NB4 (cell line): ENCODE measurements at places on chromosomes 2 and 18.
A peak's percentile ranks its signal among the peaks of the same experiment; 100 is the strongest.

DNA sequence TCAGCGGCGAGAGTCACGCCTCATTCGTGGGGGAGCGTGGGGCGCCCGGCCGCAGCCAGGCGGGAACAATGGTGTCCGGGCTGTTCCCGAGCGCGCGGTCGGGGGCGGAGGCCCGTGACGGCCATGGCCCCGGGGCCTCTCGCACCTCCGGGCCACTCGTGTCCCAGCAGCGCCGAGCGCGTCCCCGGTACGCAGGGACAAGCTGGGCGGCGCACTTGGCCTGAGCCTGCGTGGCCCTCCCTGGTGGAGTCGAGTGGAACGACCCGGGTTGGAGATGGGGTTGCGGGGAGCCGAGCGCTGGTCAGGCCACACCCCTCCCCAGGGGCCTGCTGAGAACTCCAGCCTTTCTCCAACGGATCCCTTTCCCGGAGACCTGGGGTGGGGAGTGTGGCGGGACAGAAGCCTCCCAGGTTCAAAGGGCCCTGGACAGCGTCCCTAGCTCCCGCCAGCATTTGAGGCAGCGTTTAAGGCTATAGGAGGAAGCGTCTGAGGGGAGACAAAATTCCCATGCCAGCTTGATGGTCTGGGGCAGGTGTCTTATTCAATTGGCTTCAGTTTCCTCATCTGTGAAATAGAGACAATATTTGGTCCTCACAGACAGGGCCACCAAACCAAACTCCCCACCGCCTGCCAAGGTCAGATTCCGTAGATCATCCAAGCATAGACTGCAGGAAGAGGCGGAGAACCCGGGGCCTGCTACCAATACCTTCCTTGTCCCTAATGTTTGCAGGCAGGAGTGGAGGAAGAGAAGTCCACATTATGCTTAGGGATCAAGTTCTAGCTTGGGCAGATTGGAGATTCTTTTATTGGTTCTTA, 553 bp downstream of the CNDP2 start:
- DNase-seq, result peak; percentile 56

DNA sequence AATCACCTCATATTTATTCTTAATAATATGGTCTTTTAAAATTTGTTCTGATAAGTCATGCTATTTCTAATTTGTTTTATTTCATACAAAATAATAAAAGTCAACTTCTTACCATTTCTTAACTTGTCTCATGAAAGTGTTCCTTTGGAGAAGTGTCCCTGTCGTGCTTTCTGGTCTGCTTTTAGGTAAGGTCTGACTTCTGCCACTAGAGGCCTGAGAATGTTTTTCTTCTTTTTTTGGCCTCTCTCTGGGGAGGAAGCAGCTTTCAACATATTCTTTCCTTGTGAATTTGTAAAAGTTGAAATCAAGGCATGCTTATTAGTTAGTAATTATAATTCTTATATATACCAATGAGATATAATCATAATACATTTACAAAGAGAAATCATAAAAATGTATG, 39.4 kb downstream of the MAP2 start:
- DNase-seq, result peak; percentile 36

DNA sequence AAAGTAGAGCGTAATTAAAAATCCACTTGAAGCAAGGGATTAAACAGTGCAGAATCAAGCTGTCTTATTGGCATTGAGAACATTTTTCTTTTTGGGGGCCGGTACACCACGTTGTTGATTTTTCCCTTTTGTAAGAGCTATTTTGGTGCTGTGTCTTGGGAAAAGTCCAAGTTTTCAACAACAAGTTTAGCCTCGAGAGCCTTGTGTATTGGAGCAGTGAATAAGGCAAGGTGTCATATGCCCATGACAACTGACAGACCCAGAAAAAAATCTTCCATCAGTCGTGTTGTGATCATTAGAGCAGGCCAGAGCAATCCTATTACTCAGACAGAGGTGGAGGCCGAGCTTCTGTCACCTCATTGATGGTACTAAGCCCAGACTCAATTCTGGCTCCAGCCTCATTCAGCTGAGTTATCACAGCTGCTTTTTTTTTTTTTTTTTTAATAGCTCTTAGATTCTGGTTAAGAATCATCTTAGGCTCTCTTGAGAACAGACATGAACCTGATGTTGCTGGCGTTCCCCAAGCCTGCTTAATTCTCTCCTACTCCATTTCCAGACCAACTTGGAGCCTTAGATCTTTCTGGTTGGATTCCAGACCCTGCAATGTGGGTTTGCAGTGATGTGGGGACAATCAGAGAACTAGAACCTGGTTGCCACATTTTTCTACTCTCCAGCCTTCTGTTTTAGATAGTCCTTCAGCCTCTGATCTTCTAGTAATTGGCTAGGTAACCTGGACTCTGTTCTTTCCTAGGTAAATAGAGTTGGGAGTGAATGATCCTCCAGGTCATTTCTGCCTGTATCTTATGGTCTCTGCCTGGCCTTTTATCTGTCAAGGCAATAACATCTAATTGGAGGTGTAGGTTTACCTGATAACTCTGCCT, 43.1 kb downstream of the MOGAT1 start:
- DNase-seq, result no peak

DNA sequence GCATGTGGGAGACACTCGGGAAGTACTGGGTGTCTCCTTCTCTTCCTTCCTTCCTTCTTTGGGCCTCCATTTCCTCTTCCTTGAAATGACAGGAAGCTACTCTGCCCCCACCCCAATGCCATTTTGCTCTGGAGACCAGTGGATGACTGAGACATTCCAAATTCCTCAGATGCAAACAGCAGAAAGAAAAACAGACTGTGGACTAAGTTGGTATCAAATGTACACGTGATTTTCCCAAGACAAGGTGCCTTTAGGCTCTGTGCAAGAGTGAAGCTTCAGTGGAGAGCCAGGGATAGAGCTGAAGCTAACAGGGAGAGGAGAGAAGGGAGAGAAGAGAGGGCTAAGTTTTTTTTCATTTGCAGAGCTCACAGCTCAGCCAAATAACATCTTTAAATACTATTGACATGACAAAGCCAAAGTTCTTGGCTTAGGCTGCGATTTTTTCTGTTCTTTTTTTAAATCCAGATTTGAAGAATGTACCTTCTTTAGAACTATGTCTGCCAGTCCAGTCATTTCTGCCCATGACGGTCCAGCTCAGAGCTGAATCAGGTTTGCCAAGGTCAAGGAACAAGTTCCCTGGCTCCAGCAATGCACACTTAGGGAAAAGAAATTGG, 84.5 kb upstream of the LCLAT1 start:
- no peak for DNase-seq

DNA sequence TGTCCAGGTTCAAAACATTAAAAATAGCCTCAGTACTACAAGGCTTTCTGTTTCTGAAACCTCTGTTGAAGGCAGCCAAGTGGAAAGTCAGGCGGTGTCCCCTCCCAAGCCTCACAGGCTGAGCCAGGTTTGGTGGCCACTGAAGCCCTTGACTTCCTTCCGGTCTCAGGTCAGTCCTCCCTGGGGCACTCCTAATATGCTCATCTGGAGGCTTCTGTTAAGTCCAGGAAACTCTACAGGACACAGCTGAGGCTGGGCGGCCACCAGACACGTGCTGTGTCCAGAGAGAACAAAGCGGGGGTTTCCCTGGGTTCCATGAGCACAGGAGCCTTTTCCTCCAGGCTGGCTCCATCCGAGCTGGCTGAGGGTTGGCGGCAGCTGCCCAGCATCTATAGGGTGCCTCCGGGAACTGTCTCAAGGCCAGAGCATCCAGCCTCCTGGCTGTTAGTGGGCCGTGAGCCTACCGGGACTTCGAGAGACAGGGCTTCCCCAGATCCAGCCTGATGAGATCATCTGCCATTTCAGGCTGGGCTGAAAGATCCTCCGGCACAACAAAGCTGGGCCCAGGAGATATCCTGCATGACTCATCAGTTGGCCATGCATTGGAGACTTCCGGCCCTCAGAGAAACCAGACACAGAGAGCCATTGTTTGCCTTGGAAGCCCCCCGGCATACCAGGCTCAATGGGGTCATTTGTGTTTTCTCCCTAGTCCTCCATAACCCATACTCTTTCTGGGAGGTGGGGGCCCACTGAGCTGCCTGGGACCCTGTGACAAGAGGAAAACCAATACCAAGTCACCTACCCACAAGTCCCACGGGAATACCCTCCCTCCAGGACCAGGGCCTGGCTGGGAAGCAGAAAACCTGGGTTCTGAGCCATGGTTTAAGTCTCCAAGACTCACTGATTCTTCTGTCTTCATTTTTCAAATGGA, 71.7 kb downstream of the HS1BP3 start:
- peak; percentile 79 for DNase-seq

- no peak for DNase-seq
These were observed 60.6 kb downstream of the SLC4A3 start for GRCh38 chr2:219687882-219688559.

GRCh38 chr2:215970425-215970824, 42.9 kb downstream of the MREG start:
- no peak for DNase-seq

DNA sequence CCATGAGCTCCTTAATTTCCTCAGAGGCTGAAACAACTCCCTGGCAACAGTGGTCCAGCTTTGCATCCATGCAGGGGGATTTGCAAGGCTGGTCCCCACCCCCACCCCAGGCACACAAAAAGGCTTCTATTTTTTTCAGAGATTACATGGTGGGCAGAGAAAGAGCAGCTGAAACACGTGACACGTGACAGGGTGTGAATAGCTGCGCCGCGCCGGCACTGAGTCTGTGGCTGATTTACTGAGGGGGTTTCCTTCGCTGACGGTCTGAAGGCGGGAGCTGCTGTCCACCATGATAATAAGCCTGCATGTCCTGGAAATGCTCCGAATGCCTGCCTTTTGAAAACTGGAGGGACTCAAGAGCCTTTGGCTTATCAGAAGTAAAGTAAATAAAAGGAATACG, 50.7 kb upstream of the APCDD1 start:
- no peak for DNase-seq

DNA sequence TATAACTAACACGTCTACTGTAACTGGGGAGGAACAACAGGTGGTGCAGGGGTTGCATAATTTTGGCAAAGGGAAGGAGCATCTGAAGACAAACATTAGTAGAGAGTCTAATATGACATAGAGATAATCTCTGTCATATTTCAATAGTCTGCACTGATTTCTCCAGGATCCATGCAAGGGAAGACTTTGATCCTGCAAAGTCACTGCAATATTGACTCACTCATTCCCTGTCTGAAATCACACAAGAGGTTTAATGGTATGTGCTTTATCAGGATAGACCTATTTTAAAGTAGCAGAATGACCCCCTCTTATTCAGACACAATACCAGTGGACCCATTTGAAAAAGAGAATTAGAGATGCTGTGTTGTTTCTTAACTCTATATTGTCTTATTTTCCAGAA, 98.7 kb upstream of the CAVIN2 start:
- DNase-seq, result no peak

DNA sequence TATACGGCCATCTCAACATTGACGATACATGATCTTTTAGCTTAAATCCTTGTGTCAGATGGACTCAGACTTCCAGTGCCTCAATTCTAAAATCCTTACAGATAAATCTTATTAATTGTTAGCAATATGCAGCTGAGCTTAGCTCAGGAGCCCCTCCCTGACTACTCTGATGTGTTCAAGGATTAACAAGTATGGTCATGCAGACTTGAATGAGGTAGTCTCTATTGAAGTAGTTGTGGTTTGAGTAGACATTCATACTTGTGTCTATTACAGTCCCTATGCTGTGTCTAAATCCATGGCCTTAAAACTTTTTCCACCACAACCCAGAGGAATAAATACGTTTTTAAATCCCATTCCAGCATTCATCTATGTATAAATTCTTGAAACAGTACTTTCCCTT, 119.5 kb downstream of the NUP35 start:
- no peak for DNase-seq

DNA sequence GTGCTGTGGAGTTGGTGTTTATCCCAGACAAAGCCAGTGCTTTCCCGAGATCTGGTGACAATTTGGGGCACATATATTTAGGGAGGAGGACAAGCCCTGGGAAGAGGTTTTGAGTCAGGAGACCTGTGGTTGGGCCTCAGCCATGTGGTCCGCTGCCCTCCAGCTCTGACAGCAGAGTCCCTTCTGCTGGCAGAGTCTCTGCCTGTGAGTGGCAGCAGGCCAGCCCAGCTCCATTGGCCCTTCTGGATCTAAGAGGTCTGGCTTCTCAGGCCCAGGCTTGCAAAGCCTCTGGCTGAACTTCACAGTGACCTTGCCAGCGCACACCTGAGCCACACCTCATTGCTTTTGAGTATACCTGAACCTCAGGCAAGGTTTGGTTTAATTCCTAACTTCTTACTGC, 115.3 kb downstream of the BCL2L11 start:
- no peak for DNase-seq

DNA sequence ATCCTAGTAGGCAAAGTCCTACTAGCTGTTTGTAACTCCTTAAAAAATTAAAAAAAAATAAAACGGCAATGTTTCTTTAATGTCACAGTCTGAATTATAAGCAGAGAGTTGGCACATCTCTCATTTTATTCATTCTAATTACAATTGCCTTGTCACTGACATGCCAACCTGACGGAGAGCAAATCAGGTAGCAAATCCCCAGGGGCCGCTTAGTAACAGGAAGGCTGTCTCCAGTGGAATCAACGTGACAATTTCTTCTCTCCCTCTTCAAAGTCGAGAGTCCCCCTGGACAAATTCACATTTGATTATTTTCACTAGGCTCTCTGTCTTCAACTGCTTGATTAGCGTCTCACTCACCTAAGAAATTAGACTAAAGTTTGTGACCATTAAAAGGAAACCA, 1598.9 kb upstream of the PIK3C3 start:
- no peak for DNase-seq

DNA sequence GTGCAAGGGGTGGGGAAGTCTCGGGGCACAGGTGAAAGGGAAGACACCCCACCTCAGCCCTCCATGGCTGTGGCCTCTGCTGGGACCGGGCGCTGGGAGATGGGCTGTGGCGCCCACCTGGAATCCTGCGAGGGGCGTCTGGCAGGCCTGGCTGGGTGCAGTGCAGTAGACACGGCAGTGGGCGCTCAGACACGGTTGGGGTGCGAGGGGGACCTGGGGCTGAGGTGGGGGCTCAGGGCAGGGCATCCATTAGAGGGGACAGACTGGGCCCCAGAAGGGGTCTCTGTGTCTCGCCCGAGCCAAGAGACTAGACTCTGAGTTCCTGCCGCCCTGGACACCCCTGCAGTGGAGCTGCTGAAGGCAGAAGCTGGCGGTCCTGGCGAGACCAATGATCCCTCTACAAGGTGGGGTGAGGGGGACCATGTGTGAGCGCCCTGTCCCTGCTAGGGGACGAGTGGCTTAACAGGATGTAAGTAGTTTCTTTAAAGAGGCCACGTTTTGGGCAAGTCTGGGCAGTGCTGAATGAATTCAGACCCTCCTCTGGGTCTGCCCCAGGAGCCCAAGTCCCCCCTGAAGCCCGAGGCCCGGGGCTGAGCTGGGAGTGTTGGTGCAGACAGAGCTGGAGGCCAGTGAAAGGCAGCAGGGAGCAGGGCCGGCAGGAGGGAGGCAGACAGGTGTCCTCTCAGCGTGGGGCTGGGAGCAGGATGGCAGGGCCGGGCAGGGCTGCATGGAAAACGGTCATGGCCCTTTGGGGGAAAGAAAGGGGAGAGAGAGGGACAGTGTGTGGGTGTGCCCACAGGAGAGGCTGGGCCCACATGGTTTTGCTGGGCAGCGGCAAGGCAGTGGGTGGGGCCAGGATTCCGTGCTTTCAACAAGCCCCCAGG, 57.2 kb downstream of the HS6ST1 start:
- DNase-seq, result no peak

GRCh38 chr18:41992066-41992465, 37.0 kb downstream of the PIK3C3 start:
- DNase-seq, result peak; percentile 64
